ENCODE measurements at places on chromosomes 13 and 19.

DNA sequence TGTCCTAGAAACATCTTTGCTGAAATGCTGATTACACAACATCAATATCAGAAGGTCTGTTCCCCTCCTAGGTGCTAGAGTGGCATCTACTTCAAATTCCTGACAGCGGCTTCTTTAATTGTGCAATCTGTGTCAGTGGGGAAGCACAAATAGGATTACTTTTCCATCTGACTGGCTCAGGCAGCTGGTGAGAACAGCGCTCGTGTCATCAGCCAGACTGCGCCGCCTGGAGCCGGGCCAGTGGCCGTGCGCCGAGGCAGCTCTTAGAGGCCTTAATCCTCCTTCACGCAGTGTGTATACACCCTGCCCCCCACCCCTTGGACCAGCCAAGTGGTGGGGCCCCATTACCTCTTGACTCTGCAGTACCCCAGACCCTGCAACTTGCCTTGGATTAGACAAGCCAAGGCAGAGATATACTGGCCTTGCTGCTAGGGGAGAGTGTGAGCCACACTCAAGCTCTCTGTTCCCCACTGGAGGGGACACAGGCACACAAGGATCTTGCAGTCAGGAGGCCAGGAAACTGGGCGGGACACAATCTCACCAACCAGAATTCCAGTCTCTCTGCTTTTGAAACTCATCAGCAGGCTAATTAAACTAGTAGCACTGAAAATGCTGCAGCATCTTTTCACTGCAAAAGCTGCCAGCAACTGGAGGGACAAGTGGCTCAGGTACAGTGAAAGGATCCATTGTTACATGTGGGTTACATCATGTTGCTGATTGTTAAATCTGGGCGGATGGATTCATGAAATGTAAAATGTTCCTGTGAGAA, 48.9 kb upstream of the EPHX3 start:
- DNase-seq, result no peak

DNA sequence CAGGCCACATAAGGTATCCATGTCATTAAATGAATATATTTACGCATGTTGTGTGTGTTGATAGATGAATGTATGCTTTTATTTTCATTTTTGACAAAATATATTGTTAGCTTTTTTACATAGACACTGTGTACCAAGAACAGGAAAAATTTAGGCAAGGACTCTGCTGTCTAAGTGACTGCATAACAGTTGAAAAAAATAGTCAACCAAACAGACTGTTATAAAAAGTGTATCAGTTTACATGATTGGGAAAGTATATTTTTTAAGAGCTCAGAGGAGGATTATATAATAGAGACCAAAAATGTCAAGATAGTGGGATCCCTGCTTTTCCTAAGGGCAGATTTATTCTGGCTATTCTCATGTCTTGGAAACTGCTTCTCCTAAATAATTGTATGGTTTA, 858.0 kb downstream of the SLITRK1 start:
- DNase-seq, result no peak

DNA sequence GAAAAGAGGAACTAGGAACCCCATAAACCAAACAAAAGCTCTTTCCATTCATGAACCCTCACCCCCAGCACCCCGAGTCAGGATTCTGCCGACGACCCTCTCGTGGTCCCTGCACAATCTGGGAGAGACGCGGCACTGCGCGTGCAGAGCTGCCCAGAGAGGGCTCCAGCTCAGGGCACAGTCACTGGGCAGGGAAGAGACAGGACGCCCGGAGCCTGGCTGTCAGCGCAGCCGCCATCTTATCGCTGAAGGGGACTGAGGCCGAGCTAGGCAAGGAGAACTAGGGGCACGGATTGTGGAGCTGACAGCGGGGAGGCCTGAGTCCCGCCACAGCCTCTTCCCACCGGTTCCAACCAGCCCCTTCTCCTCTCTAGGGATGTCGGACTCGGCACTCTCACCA, 349 bp downstream of the ZNF98 start:
- DNase-seq, result no peak

DNA sequence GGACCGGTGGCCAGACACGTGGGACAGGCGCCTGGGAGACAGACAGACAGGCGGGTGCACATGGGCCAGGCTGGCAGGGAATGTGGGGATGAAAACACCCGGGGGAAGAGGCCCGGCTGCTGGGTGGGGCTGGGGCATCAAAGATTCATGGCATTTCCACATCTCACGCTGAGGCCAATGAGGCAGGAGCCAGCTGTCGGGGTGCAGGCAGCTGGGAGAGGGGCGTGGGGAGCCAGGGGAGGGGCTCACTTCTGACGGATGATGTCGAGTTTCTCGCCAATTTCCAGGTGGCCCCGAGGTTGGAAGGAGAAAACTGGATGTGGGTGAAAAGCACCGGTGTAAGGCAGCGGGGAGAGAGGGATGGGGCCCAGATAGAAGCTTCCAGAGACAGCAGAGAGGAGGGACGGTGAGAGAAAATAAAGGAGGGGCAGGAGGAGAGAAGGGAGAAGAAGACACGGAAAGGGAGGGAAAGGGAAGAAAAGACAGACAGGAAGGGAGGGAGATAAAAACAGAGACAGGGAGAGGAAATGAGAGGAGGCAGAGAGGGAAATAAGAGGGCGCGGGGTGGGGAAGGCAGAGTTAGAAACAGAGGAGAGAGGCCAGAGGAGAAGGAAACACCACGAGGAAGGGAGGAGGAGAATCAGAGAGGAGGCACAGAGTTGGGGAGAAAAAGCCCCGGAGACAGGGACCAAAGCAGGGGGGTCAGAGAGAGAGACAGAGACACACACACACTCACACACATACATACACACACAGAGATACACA, 8.0 kb upstream of the CCER2 start:
- DNase-seq, result no peak

DNA sequence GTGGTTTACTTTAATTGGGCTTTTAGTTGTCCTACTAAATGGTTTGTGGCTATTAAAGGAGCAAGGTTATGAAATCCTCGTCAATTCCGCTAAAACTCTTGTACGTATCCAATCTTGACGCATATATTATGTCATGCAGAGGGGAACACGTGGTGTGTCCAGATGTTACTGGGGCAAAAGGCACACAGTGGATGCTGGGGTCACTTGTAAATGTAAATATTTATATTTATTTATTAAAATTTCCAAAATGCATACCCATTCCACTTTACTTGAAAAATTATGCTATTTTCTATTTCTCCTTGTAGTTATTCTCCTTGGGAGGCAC, 36.7 kb upstream of the SLC46A3 start:
- DNase-seq, result no peak

GRCh38 chr19:33231511-33231910, 5.9 kb upstream of the SLC7A10 start:
- DNase-seq, result no peak

DNA sequence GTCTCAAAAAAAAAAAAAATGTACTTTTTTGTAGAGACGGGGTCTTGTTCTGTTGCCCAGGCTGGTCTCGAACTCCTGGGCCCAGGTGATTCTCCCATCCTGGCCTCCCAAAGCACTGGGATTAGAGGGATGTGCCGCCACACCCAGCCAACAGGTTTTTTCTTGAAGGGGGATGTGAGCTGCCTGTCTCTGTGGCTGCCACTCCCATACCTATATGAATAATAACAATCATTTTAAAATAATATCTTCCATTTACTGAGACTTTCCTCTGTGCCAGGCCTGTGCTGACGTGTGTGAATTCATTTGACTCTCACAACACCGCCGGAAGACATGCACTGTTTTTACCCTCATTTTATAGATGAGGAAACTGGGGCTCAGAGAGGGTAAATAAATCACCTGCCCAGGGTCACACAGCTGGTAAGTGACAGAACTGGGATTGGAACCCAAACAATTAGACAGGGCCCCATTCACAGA, 7.2 kb upstream of the BCL3 start:
- no peak for DNase-seq

DNA sequence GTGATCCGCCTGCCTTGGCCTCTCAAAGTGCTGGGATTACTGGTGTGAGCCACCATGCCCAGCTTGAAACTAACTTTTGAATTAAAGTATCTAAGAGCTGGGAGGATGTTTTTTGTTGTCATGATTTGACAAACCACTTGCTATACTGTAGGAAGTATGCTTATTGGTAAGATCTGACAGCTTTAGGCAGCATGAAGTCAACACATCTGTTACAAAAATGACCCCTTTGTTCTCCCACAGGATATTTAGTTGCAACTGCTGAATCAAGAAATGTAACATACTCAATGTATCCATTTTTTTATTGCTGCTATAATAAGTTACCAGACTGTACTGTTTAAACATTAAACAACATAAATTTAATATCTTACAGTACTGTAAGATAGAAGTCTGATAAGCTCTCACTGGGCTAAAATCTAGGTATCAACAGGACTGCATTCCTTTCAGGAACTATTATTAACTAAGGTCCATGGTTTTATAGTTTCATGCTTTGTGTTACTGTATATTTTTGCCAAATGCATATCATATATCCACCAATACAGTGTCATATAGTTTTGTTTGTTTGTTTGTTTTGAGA, 22.8 kb upstream of the LRP3 start:
- DNase-seq, result no peak
